ENCODE measurements at places on chromosomes 7 and 10. TPM values are rescaled to one million over a fixed set of nuclear protein-coding genes. Genes with fewer than 3 reads are reported as not detected.

Gene COL28A1
- total RNA-seq = 0.24 TPM

Gene IRF5
- total RNA-seq = 10.0 TPM

Gene AMZ1
- 0.05 TPM for total RNA-seq

Gene ZNF277
- total RNA-seq = 32.3 TPM

Gene ITPRID1
- total RNA-seq = 0.05 TPM

Gene CTBP2
- total RNA-seq = 7.1 TPM

Gene CLIP2
- total RNA-seq = 5.6 TPM
